ENCODE measurements at places on chromosomes 16 and 17. TPM values are rescaled to one million over a fixed set of nuclear protein-coding genes. Genes with fewer than 3 reads are reported as not detected.
A peak's percentile ranks its signal among the peaks of the same experiment; 100 is the strongest.

Gene CD79B
- 0.17 TPM for total RNA-seq

DNA sequence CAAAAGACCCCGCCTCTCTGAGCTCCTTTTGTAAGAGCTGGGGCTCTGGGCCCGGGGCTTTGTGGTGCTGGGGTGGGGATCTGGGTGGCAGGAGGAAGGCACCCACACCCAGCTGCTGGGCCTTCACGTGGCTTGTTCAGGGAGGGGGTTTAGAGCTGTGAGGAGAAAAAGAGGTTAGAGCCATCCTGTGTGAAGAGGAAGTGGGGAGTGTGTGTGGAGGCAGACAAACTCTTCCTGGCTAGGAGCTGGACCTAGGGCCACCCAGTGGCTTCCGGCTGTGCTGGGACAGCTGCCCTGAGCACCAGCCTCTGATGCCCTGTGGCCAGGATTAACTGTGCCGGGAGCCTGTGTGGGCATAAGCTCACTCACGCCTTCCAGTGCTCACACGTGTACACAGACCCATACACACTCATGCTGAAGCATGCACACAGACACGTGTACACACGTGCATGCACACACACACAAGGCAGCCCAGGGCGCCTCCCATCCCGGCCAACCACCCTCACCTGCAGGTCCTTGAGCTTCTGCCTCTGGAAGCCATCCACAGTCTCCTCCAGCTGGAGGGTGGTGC is 7.4 kb downstream of the CIBAR2 start:
- DNase-seq, result no peak
- H3K36me3 ChIP-seq, result no peaks in the 10 kb centered on the region
- H3K4me3 ChIP-seq, result no peak overlapping the region
- H3K4me1 ChIP-seq, result no peaks in the 10 kb centered on the region
- peaks cover 2% of the 10 kb centered on the region for H3K27me3 ChIP-seq

GRCh38 chr17:72021417-72022041 is 99.3 kb upstream of the SOX9 start:
- H3K4me1 ChIP-seq, result no peaks in the 10 kb centered on the region
- no peaks in the 10 kb centered on the region for H3K27me3 ChIP-seq
- no peak for DNase-seq
- H3K36me3 ChIP-seq, result no peaks in the 10 kb centered on the region
- no peak overlapping the region for H3K27ac ChIP-seq
- H3K4me3 ChIP-seq, result no peak overlapping the region

GRCh38 chr16:85101956-85102630 is 10.2 kb downstream of the CIBAR2 start:
- no peak for DNase-seq
- no peaks in the 10 kb centered on the region for H3K36me3 ChIP-seq
- H3K4me3 ChIP-seq, result no peak overlapping the region
- H3K27me3 ChIP-seq, result peaks cover 7% of the 10 kb centered on the region
- no peak overlapping the region for H3K27ac ChIP-seq

- H3K4me3 ChIP-seq, result no peak overlapping the region
- no peaks in the 10 kb centered on the region for H3K4me1 ChIP-seq
- H3K27ac ChIP-seq, result no peak overlapping the region
- no peak for DNase-seq
- H3K36me3 ChIP-seq, result no peaks in the 10 kb centered on the region
These were observed 53.9 kb downstream of the PPM1E start for GRCh38 chr17:58809564-58809936.

DNA sequence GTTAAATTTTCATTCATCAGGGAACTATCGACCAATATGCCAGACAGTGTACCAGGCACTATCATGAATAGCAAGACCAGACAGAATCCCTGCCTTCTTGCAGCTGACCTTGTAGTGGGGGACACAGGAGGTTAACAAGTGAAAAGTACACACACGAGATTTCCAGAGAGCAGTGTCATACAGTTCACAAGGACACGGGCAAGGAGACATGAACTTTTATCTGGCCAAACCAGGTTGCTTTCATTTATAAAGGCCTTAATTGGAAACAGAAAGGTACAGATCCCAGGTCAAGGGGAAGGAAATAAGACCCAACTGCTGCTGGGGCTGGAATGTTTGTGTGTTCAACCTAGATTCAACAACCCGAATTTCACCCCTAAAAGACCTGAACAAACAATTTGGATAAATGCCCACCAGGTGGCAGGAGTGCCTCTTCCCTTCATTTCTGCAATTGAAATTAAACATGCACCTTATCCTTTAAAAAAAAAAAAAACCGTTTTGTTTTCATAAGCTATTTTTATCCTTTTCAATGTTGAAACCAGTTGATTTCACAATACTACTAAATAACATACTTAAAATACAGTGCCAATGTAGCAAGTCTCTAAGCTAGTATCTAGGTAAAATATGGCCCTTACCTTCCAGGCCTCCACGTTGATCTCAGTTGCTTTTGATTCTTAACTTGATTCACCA is 65.9 kb downstream of the EMP2 start:
- H3K4me1 ChIP-seq, result no peaks in the 10 kb centered on the region
- no peaks in the 10 kb centered on the region for H3K27me3 ChIP-seq
- no peak overlapping the region for H3K4me3 ChIP-seq
- H3K36me3 ChIP-seq, result no peaks in the 10 kb centered on the region
- no peak overlapping the region for H3K27ac ChIP-seq
- DNase-seq, result peak; percentile 85

Data from fibroblast of lung (primary cell).